ENCODE measurements at places on chromosomes 1 and 21.

- DNase-seq = no peak
These were observed 1.0 kb upstream of the KAZN start for GRCh38 chr1:14597343-14598006.

DNA sequence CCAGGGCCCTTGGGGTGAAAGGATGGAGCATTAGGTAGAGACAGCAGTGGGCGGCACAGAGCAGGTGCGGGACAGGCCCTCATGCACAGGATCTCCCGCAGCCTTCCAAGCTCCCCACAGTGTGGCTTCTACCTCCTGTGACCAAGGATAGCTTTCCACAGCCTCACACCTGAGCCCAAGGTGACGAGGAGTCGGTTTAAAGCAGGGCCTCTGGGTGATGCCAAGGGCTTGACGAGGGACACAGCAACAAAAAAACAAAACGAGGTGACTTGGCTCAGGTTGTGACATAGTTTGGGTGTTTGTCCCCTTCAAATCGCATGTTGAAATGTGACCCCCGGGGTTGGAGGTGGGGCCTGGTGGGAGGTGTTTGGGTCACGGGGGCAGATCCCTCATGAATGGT, 15.3 kb downstream of the RSPH1 start:
- DNase-seq = no peak

- no peak for DNase-seq
These were observed 12.2 kb downstream of the SLC45A3 start for GRCh38 chr1:205667909-205668643.

DNA sequence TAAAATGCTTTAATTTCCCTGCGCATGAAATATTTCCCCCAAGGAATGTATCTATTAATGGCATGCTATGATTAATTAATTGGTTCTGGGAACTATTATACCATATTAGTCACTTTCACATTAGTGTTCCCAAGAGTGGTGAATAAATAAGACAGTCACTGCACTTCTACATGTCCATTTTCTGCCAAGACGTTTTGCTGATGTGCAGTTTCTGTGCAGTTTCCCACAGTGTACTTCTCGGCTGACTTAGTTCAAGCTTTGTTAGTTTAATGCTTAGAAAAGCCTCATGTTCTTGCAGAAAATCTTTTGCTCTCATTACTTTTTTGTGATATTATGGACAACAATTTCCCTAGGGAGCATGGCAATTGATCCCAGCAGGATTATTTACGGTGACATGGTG, 1014.5 kb downstream of the BRINP3 start:
- DNase-seq = no peak

DNA sequence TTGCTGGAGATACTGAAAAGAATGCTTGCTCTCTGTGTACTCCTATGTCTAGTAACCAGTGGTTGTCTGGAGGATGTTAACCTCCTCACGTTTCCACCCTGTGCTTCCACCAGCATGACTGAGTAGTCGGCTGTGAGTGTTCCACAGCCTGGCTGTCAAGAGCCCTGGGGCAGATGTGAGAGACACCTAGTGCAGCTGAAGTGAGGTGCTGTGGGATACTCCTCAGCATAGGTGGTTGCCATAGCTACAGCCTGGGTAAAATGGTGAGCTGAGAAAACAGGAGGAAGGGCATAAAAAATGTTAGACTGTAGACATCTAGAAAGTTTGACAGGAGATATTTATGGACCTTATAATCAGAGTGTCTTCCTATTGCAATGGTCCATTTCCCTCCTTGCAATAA, 15.8 kb downstream of the IVL start:
- DNase-seq = no peak

- no peak for DNase-seq
These were observed 38.5 kb downstream of the IER5 start for GRCh38 chr1:181126871-181127587.

- DNase-seq = no peak
These were observed 35.2 kb downstream of the JUN start for GRCh38 chr1:58748666-58749065.

DNA sequence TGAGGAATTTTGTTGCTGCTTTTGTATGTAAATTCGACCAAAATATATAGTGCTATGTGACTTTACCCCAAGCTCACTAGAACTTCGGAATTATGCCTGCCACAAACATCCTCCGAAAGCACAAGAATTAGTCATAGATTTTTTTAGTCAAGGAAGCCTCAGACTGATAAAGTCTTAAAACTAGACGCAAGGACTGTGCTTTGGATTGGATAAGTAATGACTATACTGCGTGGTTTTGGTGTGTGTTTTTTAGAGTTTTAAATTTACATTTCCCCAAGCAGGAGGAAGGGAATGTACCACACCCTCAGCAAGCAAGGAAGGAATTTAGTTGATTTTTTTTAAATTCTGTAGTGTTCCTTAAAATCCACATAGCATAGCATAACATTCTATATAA, 10.3 kb downstream of the WLS start:
- no peak for DNase-seq

DNA sequence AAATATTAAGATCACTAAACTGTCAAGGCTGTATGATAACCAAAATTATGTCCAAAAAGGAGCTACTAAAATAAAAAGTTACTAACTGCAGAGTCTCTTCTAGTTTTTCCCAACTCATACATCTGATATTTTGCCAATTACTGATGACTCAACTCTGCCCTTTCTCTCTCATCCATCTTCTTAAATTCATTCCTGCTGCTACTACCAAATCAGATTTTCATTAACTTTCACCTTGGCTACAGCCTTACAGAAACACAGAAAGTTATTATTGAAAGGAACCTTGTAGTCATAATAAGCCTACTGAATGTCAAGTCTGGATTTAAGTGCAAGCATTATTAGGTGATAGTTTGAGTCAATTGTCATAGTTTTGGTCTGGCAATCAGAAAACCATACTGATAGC, 273.1 kb downstream of the DPYD start:
- DNase-seq = no peak

DNA sequence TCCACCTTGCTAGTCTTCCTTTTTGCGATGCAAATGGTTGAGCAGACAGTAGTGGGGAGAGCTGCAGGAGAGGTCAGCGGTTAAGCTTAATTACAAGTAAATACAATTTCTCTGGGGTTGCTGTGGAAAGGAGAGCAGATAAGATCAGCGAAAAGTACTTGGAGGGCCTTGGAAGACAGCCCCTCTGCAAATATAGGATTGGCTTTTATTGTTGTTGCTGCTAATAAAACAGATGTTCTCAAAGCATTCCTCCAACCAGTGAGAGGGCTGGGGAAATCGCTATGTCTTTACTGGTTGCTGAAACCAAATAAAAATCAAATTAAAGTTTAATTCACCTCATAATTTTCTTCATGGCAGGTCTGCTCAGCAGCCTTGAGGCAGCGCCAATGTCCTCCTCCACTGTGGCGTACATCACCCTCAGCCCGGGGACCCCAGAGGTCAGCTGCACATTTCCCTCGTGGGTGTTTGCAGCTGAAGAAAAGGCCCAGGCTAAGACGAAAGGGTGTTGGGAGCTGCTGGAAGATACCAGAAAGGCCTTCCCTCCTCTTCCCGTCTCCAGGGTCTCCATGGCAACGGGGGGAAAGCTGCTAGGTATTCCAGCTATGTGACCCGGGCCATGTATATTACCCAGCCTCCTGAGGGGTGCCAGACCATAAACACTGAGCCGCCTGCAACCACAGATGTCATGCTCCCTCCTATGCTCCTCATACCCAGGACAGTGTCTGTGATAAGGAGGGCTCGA, 54.6 kb upstream of the POU2F1 start:
- no peak for DNase-seq

GRCh38 chr1:55592122-55592521, 377.0 kb upstream of the USP24 start:
- no peak for DNase-seq

DNA sequence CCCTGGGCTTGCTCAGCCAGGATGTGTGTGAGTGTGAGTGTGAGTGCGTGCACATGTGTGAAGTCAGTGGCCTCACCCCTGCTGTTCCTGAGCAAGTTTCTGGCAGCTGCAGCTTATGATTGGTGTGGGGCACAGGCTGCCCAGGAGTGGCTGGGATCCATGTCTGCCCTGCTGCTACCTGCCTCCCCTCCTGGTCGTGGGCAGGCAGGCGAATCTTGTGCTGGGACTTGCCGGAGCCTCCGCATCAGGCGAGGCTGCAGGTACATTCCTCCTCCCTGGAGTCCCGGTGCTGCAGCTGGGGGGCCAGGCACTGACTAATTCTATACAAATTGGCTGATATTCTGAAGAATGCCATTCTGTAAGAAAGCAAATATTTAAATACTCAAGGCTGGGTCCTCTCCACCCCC, 85.6 kb upstream of the WNT4 start:
- DNase-seq = no peak

Data from T-helper 2 cell (primary cell).